ENCODE measurements at places on chromosomes 7 and 10.
A peak's percentile ranks its signal among the peaks of the same experiment; 100 is the strongest.

DNA sequence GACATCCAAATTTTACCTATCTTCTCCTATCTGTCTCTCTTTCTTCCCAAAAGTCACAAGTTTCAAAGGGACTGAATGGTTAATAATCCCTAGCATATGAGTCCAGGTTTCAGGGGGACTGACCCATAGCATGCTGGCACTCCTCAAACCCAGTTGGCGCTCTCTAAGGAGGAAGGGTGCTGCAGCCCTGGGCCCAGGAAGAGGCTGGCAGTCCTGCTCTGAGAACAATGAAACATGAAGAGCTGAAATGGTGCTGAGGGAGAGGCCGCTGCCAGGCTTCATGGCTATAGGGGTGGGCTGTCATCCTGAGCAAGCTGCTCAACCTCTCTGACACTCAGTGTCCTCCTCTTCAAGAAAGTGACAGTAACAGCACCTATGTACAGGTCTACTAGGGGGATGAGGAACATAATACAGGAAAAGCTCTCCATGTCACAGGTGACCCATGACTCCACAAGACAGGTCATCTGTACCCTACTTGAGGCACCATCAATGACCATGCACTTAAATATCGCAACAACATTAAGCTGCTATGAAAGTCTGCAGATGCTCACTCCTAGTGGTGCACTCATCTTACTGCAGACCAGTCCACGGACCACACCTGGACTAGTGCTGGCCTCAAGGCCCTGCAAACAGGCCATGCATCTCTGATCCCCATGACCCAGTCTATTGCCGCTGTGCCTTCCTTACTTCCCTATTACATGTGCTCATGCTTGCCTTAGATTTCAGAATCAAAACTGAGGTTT is 17.0 kb downstream of the COBL start:
- no peak for DNase-seq

- DNase-seq: peak; percentile 44
Observed at GRCh38 chr7:135193615-135194081, 17.7 kb downstream of the WDR91 start.

- peak; percentile 67 for DNase-seq
Observed at GRCh38 chr10:91034494-91035159, 113.7 kb upstream of the ANKRD1 start.

DNA sequence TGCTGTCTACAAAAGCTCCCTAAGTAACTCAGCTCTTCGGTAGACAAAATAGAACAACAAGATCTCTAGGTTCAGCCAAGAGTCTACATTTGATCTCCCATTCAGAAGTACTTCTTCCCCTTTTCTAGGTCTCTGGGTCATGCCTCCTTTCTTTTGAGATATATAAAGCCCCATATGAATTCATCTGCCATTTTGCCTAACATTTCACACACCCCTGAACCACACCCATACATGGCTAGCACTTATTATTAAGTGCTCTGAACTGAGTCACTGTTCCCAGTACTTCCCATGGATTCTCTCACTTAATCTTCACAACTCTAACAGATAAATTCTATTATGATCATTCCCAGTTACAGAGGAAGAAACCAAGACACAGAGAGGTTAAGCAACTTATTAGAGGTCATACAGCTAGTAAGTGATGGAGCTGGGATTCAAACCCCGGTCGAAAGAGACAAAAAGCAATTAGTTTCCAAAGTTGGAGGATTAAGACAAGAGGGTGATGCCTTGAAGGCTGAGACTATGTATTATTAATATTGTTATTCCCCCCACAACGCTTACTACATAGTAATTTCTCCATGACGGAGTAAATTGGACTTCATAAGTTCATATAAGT is 17.3 kb downstream of the MYOF start:
- DNase-seq: no peak

- no peak for DNase-seq
Observed at GRCh38 chr10:30763918-30764317, 134.4 kb upstream of the LYZL2 start.

GRCh38 chr7:123023126-123023525 is 27.6 kb upstream of the TAS2R16 start:
- DNase-seq: no peak

GRCh38 chr7:2978408-2978807 is 65.3 kb downstream of the CARD11 start:
- no peak for DNase-seq

- DNase-seq: peak; percentile 31
Observed at GRCh38 chr10:23151071-23151470, 41.0 kb upstream of the PTF1A start.

- DNase-seq: peak; percentile 16
Observed at GRCh38 chr7:108634036-108634435, 64.4 kb downstream of the DNAJB9 start.

DNA sequence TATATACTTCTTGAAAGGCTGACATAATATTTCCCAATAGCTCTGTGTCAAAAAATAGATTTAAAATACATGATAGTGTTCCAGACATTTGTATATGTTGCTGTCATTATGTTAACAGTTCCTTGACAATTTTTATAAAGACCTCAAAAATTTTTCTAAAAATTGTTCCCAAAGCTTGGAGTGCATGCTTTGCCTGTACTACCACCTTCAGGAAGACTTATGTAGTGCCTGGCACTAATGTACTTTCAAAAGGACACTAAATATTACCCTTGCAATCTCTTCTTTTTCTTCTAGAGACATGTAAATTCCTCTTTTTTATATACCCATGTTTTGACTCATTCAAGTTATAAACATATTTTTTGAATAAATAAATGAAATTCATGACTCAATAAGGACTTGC is 48.0 kb upstream of the SP8 start:
- DNase-seq: peak; percentile 32

DNA sequence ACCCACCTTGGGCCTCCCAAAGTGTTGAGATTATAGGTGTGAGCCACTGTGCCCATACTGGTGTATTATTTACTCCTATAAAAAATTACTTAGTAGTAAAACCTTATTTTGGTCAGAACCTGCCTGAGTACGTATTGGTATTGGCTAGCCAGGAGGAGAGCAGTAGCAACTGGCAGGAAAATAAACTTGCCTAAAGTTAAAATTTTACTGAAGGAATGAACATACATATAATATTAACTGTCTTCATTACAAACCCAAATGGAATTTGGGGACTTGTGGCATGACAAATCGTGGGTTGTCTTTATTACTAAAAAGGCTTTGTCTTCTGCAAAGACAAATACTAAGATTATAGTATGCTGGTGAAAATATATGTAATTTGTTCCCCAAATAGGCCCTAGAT is 8.4 kb downstream of the RAB18 start:
- no peak for DNase-seq

GRCh38 chr10:123729523-123729922 is 63.4 kb downstream of the GPR26 start:
- no peak for DNase-seq

DNA sequence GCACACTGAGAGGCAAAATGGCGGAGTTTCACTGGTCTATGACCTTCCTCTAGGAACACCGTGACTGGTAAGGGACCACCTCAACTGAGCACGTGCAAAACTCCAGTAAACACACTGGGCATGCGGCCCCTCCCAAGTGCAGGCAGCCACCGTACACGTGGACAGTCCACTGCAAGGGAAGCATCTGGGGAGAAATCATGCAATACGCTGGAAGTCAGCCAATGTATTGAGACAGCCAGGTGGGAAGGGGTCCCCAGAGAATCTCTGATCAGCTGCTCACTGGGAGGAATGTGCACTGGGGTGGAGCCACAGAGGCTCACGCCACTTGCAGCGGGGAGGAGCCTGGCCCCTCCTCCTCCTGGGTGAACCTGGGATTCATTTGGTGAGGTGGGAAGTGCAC is 49.3 kb downstream of the CFAP46 start:
- DNase-seq: no peak

- no peak for DNase-seq
Observed at GRCh38 chr10:27744802-27745731, 552 bp downstream of the MKX start.

DNA sequence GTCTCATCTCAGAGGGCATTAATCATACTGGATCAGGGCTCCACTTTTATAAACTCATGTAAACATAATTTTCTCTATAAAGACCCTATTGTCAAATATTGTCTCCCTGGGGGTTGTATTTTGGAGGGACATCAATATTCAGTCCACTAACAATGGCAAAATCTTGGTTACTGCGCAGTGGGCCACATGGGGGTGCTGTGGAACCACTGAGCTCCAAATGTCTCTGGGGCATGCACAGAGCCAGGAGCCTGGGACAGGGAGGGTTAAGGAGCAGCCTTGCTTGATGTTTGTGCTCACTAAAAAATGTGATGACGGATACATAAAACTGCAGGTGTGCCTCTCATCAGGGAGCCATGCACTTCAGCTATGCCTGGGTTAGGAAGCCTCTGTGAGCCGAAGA is 62.1 kb upstream of the PRSS58 start:
- DNase-seq: no peak

GRCh38 chr7:7228967-7229366 is 46.6 kb downstream of the C1GALT1 start:
- DNase-seq: no peak

DNA sequence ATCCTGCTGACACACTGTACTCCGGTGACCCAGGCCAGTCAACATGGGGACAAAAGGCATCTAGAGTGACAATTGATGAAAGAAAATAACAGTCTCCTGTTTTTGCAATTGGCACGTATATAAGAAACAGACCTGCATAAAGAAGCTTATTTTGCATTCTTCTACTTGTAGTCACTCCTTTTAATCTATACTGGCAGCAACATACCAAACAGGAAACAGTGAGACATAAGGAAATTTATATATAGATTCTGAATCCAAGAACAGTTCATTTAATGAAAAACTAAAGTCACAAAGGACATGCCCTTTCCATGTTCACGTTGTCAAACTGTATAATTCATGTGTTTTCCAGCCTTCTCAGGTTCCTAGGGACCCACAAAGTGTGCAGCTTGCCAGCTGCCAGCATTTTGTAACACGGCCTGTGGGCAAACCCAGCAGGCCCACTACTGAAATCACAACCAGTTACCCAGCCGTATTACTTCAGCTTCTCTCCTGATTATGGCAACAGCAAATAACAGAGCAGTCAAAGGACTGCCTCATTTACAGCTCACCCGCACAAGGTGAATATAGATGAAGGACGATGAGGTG is 72.3 kb downstream of the AMPH start:
- DNase-seq: no peak

- no peak for DNase-seq
Observed at GRCh38 chr7:111266613-111267012, 175.7 kb downstream of the LRRN3 start.

- no peak for DNase-seq
Observed at GRCh38 chr10:70233939-70234300, 691 bp upstream of the PPA1 start.

DNA sequence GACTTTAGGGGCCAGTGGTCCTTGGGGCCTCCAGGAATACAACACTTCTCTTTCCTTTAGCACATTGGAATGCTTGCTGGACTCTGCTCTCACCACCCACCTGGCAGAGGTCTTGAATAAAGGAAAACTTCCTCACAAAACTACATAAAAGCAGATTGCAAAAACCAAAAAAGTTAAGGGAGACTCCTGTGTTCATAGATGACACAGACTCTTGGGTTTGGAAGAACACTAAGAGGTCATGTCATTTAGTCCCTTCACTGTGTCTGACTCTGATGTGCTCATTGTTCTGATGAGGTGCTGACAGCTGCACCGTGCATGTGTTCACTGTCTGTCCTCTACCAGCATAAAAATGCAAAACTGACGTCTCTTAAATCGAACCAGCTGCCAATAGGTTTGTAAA is 11.4 kb downstream of the BLNK start:
- no peak for DNase-seq

DNA sequence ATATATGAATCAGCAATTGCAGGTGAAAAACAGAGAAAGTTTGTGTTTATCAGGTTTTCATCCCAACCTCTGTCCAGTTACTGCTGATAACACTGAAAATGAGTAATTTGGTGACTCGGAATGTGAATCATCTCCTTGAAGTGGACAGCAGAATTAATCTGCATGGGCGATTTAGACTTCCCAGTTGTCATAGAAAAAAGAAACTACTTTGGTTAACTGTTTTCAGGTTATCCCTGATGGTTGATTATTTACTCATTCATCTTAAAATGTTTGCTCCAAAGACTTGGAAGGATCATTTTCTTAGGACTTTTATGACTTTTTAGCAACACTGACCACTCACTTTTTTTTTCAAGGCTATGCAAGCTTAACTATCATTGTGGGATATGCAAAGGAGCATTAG is 504.1 kb upstream of the ANKRD30A start:
- no peak for DNase-seq

- no peak for DNase-seq
Observed at GRCh38 chr10:104018471-104018870, 51.5 kb downstream of the SLK start.

GRCh38 chr10:31578181-31578852 is 259.3 kb downstream of the ZEB1 start:
- no peak for DNase-seq

DNA sequence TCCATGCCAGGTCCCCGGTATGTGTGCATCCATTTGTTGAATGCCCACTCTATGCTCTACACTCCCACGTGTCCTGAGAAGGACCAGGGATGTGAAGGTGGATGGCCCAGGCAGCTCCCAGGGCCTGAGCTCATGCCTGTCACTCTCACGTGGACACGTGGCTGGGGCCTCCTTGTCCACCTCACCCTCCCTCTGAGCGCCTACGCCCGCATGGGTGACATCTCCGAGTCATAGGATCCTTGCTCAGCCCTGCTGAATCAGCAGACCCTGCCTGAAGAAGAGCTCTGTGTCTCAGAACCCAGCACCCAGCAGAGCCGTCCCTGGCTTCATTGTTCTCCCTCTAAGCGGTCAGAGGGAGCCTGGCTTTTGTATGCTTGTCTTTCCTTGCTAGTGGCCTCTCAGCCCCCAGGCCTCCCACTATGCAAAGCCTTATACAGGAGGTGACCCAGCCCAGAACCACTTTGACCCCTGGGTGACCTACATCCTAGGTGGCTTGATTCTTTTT is 107.9 kb upstream of the PPIF start:
- DNase-seq: no peak

GRCh38 chr10:77359287-77359691 is 278.3 kb downstream of the KCNMA1 start:
- DNase-seq: peak; percentile 37

DNA sequence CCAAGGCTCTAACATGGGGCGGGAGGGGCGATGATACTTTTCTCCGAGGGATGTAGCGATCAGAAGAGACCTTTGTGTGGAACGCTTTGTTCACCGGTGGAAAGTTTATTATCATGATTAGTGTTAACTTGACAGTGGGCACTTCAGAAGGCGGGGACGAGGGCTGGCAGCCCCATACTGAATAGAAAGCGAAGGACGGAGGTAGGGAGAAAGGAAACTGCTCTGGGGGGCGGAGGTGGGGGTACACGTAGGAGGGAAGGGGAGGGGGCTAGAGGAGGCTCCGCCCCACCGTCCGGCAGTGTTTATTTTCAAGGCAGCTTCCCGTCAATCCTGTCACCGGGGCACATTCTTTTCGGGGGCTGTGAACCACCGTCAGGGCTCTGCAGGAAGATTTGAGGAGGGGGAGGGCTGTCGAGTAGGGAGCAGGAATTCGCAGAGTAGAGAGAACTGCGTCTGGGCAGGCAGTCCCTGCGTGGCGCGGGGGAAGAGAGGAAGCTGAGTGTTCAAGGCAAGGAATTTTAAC is 9.4 kb upstream of the NKX2-3 start:
- DNase-seq: no peak

- DNase-seq: no peak
Observed at GRCh38 chr10:79417266-79417665, 28.2 kb downstream of the ZCCHC24 start.

GRCh38 chr7:43199371-43200160 is 87.1 kb downstream of the HECW1 start:
- DNase-seq: no peak
